Kidney glomerular epithelial cell (primary cell): ENCODE measurements at places on chromosomes 12 and 14.
A peak's percentile ranks its signal among the peaks of the same experiment; 100 is the strongest.

DNA sequence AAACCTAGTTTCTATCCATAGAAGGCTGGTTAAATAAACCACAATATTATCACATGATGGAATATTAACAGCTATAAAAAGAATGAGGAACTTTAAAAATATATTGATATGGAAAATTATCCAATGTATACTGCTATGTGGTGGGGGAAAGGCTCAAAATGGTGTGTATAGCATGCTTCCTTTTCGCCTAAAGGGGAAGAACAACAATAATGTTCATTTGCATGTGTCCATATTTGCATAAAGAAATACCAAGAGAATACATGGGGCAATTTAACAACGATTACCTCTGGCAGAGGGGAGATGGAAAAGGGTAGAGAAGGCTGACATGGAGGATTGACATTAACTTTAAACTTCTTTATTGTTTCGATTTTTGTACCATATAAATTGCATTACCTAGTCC lies 121.3 kb upstream of the PARP11 start:
- no peak for DNase-seq

DNA sequence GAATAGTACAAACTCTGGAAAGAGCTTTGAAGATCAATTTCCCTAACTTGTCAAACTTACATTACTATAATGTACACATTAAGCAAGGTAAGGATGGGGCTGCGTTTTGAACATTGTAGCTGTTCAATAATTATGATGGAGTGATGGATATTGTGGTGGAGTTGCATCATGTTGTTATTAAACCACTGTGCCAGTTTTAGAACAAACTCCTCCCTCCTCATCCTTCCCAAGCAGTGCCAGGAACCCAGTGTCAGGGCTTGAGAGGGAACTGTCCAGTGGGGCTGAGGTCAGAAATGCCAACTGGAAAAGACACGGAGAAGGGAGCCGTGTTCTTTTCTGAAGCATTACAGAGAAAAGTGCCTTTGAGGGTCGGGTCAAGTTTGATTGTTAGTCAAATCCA lies 31.9 kb upstream of the PAPOLA start:
- DNase-seq = no peak

DNA sequence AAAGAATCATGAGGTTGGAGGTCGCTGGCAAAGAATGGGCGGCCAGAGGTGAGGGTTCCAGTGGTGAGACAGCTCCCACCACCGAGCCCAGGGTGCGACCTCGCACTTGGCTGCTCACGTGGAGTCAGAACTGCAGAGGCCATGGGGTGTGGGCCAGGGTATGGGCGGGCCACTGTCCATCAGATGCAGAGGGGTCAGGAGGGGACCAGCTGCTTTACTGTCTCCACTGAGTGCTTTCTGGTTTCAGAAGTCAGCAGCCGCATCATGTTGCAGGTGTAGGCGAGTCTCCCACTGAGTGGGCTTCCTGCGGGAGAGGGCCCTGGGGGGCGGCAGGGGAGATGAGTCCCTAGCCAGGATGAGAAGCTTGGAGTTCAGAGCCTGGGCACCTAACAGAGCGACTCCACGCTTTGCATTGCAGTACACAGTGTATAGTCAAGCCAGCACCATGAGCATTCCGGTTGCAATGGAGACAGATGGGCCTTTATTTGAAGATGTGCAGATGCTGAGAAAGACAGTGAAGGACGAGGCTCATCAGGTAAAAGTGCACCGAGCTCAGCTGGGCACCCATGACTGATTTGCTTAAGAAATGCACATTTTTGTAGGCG lies 46.9 kb upstream of the DYNC1H1 start:
- DNase-seq = no peak

DNA sequence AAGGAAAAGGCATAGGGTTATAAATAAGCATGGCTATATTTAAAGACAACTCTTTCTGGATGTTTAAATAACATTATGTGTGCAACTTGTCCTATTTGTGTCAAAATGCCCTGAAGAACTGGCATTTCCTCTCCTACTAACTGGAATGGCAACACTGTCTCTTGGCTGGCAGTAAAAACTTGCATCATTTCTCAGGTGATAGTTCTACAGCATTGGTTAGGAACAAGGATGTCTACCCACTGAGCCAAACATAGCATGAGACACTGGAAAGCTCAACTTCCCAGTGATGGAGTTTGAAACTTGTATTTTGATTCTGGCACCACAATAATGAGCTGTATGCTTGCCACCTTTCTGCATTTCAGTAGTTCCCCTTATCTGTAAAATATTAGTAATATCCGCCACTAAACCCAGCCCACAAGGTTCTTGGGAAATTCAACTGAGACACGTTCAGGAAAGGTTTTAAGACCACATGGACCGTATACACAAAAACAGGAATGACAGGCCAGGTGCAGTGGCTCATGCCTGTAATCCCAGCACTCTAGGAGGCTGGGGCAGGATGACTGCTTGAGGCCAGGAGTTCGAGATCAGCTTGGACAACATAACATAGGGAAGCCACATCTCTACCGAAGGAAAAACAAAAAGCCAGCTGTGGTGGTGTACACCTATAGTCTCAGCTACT lies 5.1 kb downstream of the SLC38A2 start:
- no peak for DNase-seq

DNA sequence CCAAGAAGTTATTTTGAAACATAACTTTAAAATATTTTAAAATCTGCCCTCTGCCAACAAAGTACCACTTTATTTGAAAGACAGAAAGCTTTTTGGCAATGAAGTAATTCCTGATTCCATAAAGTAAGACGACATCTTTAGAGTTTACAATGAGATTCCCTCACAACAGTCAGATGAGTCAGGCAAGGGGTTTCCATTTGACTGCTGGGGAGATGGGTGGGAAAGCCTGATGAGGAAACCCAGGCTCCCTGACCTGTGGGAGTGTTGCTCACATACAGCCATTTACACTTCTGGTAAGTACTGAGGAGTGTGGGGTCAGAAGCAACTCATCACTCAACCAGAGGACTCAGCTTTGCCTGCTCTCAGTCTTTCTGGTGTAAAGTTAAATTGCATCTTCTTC lies 10.2 kb downstream of the KITLG start:
- peak; percentile 56 for DNase-seq

DNA sequence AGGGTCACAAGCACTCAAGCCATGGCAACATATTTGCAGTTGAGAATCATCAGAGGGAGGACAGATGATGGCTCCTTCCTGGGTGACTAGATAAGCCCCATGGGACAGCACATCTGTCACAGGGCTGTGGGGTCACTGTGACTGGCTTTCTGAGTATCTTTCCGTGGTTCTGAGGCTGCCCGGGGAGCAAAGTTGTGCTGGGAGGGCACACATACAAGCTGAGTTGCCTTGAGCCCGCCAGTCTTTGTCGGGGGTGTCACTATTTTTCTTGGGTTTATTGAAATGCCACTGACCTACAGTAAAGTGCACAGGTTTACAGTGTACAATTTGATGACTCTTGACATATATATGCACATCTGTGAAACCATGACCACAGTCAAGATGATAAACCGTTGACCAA lies 17.2 kb upstream of the KIF26A start:
- DNase-seq = no peak

- no peak for DNase-seq
Observed at GRCh38 chr12:1777798-1778197, 42.6 kb upstream of the LRTM2 start.

DNA sequence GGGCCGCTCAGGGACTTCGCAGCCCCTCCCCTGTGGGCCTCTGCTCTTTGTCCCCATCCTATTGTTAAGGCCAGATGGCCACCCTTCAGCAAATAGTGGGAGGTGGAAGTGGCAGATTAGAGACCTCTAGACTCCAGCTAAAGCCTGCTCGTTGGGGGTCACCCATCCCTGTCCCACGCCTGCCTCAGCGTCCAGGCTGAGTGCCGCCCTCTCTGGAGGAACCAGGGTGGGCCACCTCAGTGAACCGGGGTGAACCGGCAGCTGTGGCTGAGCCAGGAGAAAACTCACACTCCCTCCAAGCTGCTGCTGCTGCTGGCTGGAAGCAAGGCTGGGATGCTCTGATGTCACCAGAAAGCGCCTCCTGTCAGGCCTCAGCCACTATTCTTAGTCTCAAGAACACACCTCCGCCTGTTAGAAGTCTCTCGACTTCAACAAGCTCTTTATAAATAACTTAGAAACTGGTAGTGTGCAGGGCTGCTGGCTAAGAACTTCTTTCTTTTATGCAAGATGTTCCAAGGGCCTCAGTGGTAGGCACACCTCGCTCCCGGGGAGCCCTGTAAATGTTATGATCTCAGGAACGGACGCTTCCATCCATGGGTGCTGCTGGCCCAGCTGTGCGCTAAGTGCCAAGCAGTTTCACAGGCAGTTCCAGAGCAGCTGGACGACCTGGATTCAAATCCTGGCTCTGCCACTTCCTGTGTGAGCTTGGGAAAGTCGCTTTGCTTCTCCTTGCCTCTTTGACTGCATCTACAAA lies 19.8 kb upstream of the TESC start:
- no peak for DNase-seq

DNA sequence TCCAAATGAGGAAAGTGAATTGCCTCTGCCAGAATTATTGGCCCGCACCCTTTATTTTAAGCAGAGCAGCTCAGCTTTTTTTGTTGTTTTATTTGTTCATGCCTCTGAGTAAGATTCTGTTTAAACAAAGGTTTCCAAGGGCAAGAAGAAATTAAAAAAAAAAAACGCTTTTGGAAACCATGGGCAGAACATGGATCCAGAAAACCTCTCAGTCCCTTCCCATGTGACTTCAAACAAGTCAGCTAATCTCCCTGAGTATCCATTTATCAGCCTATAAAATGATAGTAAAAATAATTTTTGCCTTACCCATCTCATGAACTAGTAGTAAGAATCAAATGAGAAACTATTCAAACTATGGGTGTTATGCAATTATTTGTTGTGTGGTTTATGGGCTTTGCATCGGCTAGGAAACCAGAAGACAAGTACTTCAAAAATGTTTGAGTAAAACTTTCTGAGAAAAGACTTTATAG lies 27.6 kb downstream of the KITLG start:
- no peak for DNase-seq

GRCh38 chr14:100670753-100671049 lies 56.0 kb upstream of the DLK1 start:
- no peak for DNase-seq

- DNase-seq = no peak
Observed at GRCh38 chr14:42437809-42438208, 831.1 kb downstream of the LRFN5 start.

GRCh38 chr12:22164139-22164538 lies 118.1 kb downstream of the CMAS start:
- DNase-seq = no peak

DNA sequence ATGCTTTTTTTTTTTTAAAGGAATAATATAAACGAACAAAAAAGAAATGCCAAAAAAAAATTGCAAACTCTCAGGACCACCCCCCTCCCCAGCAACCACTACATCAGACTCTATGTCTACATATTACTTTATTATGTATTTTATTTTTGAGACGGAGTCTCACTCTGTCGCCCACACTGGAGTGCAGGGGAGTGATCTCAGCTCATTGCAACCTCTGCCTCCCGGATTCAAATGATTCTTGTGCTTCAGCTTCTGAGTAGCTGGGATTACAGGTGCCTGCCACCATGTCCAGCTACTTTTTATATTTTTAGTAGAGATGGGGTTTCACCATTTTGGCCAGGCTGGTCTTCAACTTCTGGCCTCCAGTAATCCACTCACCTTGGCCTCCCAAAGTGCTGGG lies 22.9 kb downstream of the HECTD4 start:
- DNase-seq = no peak

DNA sequence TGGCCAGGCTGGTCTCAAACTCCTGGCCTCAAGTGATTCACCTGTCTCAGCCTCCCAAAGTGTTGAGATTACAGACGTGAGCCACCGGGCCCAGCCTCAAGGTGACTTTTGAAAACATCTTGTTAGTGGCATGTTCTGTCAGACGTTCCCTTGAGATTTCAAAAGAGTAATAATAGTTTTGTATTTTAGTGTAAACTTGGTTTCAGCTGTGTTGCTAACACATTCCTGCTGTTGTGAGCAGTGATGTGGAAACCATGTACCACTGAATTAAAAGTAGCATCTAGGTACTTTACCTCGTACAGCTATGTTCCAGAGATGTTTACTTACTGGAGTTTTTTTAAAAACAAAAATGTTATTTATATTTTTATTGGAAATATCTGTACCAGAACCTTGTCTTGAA lies 111.3 kb downstream of the AEBP2 start:
- no peak for DNase-seq

- DNase-seq = no peak
Observed at GRCh38 chr12:69136931-69137613, 102.3 kb upstream of the CPSF6 start.

DNA sequence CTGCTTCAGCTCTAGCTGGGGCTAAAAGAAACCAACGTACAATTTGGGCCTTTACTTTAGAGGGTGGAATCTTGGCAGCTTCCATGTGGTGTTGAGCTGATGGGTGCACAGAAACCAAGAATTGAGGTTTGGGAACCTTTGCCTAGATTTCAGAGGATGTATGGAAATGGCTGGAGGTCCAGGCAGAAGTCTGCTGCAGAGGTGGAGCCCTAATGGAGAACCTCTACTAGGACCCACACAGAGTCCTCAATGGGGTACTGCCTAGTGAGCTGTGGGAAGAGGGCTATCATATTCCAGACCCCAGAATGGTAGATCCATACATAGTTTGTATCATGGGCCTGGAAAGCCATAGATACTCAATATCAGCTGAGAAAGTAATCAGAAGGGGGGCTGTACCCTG lies 500.4 kb upstream of the ATP2B1 start:
- no peak for DNase-seq

DNA sequence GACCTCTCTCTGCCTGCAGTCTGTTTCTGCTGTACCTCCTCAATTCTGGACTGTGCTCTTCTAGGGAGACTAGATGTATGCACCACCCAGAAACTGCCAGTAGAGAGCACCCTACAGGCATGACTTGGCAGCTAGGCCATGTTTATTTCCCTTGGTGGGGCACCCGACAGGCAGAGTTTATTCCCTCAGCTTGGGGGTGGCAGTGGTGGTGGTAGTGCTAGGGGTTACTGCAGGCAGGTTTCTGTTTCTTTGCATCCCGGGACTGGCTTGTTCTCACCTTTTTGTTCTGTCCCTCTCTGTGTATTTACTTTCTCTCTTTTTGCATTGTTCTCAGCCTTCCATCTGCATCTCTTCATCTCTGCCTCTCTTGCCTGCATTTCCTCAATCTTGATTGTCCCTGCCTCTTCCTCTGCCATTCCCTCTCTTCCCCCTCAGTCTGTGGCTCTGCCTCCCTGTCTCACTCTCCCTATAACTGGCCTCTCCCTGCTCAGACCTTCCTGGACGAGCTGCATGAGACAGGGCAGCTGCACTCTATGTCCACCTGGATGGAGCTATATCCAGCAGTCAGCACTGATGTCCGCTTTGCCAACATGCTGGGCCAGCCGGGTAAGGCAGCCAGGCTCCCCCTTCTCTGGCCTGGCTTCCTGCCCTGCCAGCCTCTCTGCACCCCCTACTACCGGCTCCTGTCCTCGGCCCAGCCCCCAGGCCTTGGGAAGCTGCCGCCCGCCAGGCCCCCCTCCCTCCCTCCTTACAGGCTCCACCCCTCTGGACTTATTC lies 13.8 kb downstream of the PRPF40B start:
- DNase-seq = peak; percentile 52

DNA sequence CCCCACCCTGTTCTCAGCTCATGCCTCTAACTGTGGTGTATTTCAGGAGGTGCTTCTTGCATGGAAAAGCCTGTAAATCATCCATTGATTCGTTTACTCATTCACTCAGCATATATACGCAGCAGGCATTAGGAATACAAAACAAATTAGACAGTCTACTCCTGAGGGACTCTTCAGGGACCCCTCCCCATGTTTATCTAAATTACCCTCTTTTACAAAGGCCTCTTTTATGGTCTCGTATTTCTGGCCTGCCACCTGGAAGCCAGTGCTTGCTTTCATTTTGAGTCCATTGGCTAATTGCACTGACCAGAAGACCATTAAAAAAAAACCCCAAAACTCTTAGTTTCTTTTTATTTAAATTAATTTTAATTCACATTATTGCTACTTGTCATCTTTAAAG lies 134.4 kb downstream of the DACT1 start:
- DNase-seq = no peak

- no peak for DNase-seq
Observed at GRCh38 chr12:131847456-131847855, 19.3 kb downstream of the MMP17 start.
